NCI-H526 (cell line): ENCODE measurements at places on chromosomes 7 and 10.

DNA sequence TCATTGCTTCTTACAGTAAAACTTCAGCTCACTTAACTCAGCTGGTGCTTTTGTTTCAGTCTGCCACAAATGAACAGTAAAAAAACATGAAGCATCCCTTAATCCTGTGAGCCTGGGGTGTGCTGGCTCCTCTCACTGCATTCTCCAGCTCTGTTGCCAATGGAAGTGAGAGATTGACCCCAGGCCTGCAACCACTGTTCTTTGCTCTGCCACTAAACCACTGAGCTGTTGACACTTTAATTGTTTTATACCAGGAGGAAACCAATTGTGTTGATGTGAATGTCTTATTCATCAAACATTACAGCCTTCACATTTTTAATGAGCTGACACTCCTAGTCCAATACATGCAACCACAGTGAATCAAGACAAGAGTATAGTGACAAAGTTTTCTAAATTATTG lies 69.4 kb upstream of the FZD1 start:
- no peak for DNase-seq

GRCh38 chr7:93985101-93985500 lies 19.1 kb downstream of the BET1 start:
- no peak for DNase-seq

GRCh38 chr10:75738924-75739323 lies 307.5 kb downstream of the LRMDA start:
- DNase-seq = peak; percentile 30

DNA sequence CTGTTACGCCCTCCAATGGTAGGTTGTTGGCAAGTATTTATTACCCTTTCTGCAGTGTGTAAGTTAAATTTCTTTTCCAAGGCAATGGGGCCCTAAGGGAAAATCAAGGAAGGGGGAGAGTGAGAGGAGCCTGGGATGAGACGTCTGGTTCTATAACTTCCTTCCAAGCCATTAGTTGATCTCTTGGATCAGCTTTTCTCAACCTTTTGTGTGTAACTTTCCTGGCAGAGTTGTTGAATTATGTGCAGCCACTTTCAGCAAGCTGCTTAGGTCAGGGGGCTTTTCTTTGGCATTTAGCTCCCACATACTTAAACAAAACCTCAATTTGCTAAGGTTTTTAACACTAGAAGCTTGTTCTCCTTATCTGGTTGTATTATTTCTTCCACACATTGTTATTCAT lies 127.1 kb downstream of the NXPH1 start:
- no peak for DNase-seq

GRCh38 chr7:141559961-141560360 lies 8.8 kb downstream of the AGK start:
- no peak for DNase-seq

- no peak for DNase-seq
Observed at GRCh38 chr10:46229144-46229563, 57.6 kb upstream of the ANTXRL start.

- no peak for DNase-seq
Observed at GRCh38 chr10:43048301-43049051, 28.4 kb upstream of the RET start.
